ENCODE measurements at places on chromosomes 11 and 22.
A peak's percentile ranks its signal among the peaks of the same experiment; 100 is the strongest.

DNA sequence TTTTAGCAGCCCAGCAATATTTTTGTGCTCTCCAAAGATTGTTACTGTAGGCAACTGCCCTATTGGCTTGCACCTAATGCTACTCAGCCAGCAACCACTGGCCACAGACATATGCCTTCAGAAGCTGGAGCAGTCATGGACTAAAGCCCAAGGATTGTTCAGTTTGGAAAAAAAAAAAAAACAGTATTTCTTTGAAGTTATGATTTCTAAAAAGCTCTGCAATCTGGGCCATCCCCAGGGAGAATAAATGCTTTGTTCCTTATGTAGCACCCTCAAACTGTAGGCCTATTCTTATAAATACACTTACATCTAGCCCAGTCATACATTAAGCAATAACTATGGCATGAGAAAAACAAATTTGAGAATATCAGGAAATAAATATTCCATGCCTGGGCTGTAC lies 2190.5 kb upstream of the RAG2 start:
- no peak for DNase-seq

DNA sequence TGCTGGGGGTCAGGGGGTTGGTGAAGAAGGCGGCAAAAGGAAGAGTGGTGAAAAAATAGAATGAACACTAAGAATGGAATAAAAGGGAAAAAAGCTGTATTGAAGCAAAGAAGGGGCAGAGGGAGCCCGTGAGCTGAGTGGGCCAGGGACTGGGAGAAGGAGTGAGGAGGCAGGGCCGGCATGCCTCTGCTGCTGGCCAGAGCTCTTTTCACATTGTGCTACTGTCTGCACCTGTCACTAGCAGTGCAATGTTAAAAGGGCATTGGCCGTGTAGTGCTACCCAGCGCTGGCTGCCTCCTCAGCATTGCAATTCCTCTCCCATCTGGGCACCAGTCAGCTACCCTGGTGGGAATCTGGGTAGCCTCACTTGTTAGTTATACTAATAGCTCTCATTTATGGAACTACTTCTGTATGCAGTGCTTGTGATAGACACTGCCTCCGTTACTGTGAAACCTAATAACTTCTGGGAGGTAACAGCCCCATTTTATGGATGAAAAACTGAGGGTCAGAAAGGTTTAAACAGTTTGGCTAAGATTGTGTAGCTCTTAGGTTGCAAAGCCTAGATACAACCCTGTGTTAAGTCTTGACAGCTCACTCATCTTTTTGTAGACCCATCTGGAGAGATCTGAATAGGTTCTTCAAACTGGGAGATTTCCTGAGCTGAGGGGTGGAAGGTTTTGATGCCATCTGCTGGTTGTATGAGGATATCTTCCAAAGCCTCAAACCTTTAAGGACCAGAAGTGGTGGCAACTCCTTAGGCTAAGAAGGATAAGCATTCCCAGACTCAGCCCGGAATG lies 8.5 kb downstream of the YPEL4 start:
- DNase-seq: no peak

DNA sequence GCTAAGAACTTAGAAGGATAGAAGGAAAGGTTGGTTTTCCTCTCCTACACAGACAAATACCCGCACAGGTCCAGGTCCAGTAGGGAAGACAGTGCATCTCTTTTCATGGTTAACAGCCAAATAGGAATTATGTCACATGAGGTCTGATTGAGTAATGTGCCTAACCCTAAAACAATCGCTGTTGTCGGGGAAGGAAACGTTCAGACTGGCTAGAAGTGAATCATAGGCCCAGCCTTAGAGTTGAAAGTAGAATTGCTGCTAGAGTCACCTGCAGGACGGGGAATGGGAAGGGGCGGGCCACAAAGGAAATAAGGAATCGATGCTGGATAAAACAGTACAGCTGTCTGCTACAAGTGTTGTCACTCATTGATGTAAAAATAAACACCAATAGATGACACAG lies 12.4 kb upstream of the HTATIP2 start:
- DNase-seq: no peak

DNA sequence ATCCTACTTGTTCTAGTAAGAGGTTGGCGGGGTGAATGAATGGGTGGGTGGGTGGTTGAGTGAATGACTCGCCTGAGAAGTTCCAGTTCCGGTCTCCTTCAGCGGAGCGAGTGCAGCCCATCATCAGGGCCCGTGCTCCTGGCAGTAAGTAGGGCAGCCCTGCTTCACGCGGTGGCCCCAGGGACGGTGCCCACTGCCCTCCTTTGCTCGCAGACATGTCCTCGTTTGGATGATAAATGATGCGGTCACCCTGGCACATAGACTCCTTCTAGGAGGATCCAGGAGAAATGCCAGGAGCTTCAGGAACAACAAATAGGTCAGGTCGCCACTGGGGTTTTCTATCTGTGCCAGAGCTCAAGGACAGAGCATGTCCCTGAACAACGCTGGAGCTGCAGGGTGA lies 370.8 kb downstream of the CTTN start:
- no peak for DNase-seq

DNA sequence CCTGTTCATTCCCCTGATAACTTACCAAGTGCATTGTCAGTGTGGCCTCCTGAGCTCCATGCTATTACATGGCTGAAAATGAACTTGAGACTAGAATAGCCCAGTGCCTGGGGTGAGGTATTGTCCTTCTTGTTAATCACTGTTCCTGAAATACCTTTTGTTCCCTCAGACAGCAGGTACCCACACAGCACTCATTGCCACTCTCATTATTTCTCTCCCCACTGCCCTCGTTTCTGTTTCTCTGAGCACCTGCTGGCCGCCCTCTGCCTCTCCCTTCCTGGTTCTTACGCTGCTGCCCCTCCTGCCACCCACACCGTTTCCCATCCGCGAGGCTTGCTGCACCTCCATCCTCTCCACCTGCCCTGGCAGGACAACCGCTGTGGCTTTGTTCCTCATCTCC lies 36.9 kb upstream of the RAB1B start:
- no peak for DNase-seq

GRCh38 chr22:22578702-22579424 lies 19.8 kb upstream of the PRAME start:
- DNase-seq: no peak

DNA sequence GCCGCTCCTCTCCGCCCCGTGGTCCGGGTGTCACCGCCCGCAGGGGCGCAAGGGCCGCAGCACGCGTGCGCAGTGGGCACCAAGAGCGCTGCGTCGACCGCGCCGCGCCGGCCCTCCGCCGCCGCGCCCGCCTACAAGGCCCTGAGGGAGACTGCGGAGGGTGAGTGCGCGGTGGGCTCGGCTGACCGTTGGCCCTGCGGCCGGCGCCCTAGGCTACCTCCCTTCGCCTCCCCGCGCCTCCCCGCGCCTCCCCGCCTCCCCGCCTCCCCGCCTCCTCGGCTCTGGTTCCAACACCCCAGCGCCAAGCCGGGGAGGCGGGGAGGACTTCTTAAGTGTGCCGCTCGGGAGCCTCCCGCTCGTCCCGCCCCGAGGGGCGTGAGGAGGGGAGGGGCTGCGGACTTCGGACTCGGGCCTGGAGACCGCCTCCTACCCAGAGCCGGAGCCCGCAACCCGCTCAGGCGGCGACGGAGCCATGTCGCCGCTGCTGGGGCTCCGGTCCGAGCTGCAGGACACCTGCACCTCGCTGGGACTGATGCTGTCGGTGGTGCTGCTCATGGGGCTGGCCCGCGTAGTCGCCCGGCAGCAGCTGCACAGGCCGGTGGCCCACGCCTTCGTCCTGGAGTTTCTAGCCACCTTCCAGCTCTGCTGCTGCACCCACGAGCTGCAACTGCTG lies at the start of gene AQP11:
TSS of gene AQP11 (plus strand) at position 433 of the 673 bp plus-strand sequence. CDS start at position 473, 40 bp downstream.
- peak; percentile 91 for DNase-seq

DNA sequence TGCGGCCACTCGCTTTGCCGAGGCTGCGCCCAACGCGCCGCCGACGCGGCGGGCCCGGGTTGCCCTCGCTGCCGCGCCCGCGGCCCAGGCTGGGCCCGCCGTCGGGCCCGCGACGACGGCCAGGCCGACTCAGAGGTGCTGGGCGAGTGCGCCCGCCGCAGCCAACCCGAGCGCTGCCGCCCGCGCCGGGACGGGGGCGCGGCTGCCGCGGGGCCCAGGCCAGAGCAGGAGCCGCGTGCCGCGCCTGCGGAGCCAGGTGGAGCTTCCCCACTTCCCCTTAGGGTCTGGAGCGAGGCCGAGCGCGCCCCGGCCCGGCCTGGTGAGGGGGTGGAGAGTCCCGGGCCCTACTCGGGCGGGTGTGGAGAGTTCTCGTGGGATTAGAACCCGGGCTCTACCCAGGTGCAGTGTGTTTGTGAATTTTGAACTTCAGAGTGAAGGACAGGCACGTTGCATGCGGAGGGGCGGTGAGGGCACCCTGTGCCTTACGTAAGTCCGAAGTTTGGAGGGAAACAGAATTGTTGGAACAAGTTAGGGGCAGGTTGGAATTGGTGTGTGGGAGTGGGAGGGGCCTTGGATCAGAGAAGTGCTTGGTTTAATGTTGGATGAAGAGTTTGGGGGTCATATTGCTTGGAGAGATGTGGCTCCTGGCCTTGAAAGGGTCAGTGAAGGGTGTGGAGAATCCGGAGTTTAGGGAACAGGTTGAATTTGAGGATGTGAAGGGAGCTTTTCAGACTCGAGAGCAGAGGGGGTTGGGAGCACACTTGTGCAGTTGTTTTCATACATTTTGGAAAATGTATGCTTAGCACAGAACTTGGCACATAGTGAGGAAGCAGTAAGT lies 697 bp downstream of the RNF169 start:
- peak; percentile 16 for DNase-seq

DNA sequence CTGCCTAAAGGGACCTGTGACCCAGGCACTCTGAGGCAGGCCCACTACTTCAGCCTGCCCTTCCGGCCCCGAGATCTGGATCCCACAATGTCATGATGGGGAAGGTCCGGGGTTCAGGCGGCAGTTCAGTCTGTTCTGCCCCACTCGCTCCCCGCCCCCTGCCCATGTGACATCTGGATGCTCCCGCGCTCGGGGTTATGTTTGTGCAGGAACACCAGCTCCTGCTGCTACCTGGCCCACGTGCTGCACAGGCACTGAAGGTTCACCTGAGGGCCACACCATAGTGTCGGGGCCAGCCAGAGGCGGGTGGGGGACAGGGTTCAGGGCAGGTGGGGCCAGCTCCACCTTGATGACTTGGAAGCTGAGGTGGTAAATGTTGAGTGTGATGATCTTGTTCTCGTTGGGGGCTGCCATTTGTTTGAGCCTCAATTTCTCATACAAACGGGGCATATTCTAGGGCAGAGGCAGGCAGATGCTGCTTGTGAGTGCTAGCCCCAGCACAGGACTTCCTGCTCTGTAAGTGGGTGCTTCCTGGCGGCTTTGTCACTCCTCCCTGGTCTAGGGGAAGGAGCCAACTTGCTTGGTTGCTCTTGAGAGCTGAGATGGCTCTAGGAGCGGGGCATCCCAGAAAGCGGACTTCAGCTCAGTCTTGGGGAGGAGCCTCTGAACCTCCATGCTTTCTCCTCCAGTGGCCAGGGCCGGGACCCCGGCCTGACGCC lies 4.4 kb upstream of the SIPA1 start:
- no peak for DNase-seq

DNA sequence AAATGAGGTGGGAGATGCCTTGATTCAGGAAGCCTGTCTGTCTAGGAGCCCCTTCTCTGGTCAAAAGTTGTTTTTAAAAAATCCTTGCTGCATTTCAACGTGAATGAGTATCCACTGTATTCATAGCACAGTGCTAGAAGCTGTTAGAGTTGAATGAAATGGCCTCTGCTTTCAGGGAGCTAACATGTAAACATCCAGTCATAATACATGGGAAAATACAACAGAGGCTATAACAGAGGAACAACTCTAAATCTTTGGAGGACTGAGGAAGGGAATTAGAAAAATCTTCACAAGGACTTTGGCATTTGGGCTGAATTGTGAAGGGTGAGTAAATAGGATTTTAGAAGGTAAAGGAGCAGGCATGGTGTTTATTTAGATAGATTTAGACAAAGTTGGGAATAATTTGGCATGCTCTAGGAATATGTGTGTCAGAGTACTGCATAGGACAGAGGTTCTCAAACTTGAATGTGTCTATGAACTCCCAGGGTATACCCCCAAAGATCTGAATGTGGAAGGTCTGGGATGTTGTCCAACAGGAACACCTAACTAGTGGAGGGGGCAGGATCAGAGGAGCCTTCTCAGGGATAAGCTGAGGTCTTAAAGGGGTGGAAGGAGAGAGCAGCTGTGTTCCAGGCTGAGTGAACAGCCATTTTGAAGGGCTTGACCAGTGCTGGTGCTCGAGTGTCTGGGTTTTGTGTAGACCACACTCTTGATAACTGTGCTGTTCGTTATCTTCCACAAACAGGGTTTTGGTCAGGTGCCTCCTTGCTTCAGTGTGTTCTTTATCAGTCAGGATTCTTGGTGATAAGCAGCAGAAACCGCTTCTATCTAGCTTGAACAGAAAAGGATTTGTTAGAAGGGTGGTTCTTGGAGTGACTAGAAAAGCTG lies 12.7 kb downstream of the SREBF2 start:
- DNase-seq: no peak

DNA sequence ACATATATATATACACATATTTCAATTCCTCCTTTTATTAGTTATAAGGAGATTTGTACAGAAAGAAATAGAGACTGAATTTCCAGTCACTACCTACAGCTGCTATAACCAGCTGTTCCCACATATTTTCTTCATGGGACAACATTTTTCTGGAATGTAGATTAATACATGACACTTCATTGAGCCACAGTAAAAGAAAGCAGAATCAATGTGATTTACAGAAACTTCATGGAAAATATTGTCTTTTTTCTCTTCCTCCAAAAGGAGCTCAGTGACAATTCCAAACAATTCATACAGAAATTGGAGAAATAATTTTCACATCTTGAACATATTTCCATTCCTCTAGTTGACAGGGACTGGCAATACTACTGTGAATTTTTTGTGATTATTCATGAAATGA lies 249.2 kb downstream of the DLG2 start:
- DNase-seq: no peak

DNA sequence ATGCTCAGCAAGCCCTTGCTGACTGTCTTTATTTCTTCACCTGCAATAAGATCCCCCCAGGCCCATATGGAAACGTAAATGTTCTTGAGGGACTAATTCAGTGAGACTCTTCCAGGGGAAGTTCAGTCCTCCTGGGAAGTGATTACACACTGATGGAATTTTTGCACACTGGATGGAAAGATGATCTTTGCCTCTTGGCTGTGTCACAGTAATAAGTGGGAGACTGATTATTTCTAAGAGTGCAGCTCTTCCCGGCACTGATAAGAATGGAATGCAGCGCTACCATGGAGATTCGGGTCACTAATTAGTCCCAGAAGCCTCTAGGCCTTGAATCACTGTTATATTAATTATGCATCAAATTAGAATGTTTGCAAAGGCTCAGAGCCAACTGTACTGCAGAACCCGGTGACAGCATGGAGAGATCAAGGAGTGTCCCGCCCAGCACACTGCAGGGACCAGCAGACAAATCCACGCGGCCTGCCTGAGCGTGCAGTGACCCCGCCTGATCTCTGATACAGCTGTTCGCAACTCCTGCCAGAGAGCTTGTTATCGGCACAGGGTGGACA lies 178.3 kb downstream of the SNX19 start:
- peak; percentile 74 for DNase-seq

DNA sequence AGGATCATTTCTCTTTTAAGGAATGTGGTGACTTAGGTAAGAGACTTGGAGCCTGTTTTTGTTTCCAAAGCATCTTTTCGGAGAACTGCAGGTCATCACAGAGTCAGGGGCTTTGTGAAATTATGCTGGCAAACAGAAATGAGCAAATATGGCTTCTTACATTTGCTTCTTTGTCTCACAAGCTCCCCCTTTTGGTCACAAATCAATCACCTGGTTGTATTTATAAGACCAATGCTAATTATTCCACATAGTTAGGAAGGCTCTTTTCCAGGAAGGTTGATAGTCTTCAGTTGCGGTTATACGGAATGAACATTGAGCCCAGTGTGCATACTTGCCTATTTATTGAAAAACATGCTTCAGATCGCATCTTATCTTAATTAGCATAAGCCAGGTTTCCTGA lies 34.6 kb upstream of the CEP126 start:
- DNase-seq: peak; percentile 12
